ENCODE measurements at places on chromosomes 2 and 18.

DNA sequence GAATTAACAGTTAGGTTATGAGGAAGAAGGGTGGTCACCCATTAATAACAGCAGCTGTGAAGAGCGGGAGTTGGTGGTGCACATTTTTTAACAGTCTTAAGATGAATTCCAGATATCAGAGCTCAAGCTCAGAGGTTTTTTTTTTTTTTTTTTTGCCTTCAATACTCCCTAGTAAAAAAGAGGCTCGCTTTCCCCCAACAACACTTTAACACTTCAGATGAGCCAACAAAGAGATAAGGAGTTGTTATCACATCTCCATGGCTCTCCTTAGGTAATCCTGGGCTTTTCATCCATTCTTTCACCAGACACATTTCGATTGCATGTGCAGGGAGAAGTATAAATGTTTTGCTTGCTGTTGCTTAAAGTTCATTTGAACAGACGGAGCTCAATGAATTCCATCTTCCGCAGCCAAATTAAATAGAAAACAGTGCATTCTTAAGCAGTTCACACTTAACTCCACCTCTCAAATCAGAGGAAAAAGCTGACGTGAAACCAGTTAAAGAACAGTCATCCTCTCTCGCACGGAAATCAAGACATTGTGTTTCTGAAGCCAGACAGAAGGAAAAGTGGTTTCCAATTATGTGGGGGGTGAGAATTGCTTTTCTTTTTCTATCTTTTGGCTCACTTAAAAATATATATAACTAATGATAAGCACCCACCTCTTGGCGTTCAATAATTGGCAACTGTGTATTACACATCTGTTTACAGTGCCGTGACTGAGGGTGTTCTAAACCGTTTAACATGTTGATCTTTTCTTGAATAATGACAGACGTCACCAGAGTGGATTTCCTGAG, 118.2 kb downstream of the ZNF521 start:
- no peak for DNase-seq

GRCh38 chr18:46663539-46663938, 6.5 kb upstream of the LOXHD1 start:
- no peak for DNase-seq

DNA sequence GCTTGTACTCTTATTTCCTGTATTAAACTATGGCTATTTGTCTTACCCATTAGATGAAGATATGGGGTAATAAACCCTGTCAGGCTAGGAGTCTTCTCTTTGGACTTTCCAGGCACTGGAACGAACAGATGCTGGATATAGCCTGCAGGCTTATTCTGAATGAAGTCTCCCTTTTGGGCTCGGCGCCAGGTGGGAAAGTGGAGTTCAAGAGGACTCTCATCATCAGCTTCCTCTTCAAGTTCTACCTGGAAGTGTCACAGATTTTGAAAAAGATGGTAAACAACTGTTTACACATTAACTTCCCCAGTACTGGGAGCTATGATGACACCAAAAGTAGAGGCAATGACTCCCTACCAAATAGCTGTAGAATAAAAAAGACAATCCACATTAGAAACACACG, 27.9 kb downstream of the AOX1 start:
- DNase-seq, result no peak

- DNase-seq, result no peak
Measured at GRCh38 chr2:198053776-198054175, 249.4 kb downstream of the PLCL1 start.

DNA sequence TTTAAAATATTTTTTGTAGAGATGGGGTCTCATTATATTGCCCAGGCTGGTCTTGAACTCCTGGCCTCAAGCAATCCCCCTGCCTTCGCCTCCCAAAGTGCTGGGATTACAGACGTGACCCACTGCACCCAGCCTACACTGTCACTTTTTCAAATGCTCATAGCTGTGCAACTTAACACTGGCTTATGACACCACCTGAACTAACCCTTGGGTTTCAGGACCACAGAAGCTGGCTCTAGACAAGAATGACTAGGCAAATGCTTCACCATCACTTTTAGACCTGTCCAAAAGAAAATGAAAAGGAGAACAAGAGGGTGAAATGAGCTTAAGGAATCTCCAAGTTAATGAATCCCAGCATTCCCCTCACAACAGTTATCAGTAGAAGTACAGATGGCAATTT, 13.3 kb downstream of the ERCC3 start:
- no peak for DNase-seq

GRCh38 chr18:61554117-61554776, 221.0 kb downstream of the CDH20 start:
- DNase-seq, result peak; percentile 15

DNA sequence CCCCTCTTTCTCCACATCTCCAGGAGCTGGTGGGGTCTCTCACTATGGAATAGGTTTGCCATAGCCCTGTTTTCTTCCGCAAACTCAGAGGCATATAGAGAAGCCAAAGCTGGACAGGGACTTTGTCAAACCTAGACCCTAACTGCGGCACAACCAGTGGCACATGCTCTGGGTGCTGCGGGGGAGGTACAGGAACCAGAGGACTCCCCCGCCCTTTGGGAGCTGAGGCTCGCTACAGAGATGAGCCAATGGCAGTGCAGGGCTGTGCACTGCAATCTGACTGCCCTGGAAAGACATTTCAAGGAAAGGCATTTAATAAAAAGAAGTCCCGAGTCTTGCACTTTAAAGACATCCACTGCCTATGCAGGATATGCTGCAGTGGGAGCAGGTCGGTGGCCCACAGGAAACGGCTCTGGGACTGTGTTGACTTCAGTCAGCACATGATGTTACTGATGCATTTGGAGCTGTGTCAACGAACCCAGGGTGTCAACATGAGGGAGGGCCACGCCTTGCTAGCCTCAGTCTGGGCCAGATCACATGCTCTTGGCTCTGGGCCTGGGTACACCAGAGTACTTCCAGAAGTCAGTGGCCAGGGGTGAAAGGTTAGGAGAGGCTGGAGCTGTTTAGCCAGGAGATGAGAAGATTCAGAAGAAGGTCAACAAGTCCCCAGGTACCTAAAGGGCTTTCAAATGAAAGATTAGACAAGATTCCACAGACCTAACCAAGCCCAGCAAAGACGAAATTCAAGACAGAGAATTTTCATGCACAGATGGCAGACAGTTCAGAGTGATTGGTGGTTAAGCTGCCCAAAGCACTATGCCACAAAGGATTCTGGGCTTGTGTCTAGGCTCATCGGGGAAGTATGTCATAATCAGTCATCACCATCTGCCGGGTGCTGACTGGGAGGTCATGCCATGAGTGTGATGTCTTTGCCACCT, 8.2 kb downstream of the SLC35F6 start:
- DNase-seq, result no peak

GRCh38 chr2:79512442-79513401, at the start of gene CTNNA2:
CTNNA2 (plus strand) TSS chr2:79513051.
- DNase-seq, result no peak

DNA sequence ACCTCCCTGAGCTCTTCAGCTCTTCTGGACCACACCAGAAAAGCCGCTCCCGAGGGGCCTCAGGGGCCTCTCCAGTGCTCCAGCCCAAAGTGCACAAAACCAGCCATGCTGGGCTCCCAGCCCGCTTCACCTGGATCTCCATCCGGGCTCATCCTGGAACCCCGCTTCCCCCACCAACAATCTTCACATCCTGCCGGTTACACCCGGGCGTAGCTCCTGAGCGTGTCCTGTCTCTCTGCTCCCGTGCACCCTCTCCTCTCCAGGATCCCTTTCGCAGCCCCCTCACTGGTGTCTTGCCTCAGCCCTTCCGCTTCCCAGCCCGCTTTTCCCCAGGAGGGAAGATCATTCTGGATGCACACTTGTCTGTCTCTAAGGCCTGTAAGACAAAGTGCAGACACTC, 123.7 kb upstream of the GLI2 start:
- no peak for DNase-seq

DNA sequence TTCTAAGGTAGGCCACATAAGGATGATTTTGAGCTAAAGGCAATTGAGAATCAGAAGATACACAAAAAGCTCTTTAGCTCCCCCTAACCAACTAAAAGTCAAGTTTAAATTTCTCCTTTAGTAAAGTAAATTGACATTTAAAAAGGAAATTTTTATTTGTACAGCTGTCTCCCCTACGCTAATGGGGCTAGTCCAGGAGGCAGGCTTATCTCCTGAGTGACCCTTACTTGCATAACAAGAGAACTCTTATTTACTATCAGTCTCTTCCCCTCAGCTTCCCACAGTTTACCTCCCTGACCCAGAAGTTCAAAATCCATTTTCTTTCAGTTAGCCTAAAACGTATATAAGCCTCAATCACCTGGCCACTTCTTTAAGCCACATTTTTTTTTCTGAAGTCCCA, 1002.8 kb upstream of the NRXN1 start:
- DNase-seq, result no peak

DNA sequence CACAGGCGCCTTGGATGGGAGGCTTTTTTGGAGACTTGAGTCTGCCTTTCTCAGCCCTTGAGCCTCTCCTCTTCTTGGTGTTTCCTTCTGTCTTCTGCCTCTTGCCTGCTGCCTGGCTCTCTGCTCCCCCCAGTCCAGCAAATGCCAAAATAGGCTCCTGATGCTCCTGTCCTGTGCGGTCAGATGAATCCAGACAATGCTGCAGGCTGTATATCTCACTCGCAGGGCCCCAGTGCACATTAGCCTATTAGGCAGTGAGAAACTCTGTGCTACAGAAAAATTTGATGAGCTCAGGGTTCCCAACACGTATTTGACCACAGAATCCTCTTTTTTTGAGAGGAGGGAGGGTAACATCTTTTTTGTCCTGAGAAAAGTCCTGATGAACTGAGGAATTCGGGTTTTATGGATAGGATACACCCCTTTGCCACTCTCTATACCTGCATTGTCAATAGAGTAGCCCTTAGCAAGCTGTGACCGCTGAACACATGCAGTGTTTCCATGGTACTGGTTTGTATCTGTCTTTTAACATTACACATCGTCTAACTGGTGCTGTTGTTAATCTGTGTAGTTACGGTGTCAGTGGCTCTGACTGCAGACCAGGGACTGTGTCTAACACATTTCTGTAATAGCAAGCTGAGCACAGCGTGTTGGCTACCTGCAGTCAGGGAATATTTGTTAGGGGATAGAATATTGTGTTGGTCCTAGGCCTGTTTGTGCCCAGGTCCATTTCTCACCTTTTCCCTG, 50.8 kb downstream of the FAM228A start:
- no peak for DNase-seq

DNA sequence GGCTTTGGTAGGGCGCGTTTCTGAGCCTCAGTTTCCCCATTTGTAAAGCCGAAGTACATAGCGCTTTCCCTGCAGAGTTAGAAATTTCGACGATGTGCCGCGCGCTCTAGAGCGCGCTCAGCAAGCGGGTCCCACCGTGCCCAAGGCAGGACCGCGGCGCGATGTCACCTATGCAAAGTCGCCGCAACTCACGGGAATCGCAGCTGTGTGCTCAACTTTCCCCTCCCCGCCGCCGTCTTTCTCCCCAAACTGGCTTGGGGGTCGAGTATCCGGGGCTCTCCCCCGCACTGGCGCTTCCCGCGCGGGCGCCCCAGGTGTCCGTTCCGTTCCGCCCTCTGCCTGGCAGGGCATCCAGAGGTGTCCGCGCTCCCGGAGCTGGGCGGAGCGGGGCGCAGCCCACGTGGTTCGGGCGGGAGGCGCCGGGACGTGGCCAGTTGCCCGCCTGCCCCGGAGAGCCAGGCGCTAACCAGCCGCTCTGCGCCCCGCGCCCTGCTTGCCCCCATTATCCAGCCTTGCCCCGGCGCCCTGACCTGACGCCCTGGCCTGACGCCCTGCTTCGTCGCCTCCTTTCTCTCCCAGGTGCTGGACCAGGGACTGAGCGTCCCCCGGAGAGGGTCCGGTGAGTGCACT, at the start of gene MLPH:
MLPH (plus strand) TSS at position 433 of the 630 bp plus-strand sequence. CDS start 6,176 bp downstream, outside the sequence.
- no peak for DNase-seq

GRCh38 chr18:25795213-25795612, 295.2 kb downstream of the SS18 start:
- no peak for DNase-seq

GRCh38 chr2:178043266-178043665, 29.3 kb downstream of the PDE11A start:
- no peak for DNase-seq

- DNase-seq, result no peak
Measured at GRCh38 chr18:39647627-39648534, 2082.3 kb upstream of the CELF4 start.

DNA sequence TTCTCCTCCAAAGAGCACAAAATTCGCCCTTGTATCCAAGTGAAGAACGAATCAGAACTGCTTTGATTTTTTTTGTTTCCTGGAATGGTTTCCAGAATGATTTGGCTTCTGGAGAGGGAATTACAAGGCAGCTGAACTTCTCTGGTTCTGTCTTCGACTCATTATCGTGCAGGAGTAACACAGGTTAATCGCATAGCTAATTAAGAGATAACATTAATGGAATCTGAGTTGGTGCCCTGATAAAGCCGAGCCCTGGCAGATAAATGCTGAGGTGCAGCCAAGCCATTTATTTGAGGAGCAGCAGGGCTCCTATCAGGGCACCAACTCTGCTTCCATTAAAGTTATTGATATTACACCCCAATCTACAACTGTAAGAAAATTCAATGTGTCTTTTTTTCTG, 433.7 kb downstream of the ZNF521 start:
- no peak for DNase-seq

- DNase-seq, result no peak
Measured at GRCh38 chr2:208015475-208015874, 9.9 kb downstream of the PLEKHM3 start.

- no peak for DNase-seq
Measured at GRCh38 chr2:25692143-25692542, 18.8 kb upstream of the DTNB start.

- no peak for DNase-seq
Measured at GRCh38 chr2:145190031-145190703, 670.2 kb upstream of the ZEB2 start.

- DNase-seq, result no peak
Measured at GRCh38 chr2:233049194-233049761, 10.9 kb upstream of the INPP5D start.

GRCh38 chr2:150619607-150620330, 132.3 kb upstream of the RND3 start:
- DNase-seq, result no peak

- no peak for DNase-seq
Measured at GRCh38 chr2:114926303-114926702, 483.9 kb downstream of the DPP10 start.

DNA sequence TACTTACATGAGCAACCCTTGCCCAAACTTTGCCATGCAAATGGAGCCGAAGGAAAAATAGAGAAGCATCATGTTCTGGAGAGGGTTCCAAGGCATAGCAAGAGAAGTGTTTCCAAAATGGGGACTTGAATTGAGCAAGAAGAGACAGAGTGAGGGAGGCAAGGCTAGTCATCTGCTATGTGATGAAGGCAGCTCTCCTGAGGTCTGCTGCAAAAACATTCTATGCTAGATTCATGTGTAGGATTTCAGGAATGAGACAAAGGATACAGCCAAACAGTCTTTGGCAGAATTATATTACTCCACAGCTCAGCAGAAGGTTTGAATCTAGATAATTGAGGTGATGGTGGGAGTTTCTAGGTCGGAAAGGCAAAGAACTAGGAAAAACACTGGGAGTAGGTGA, 24.1 kb upstream of the MRPL19 start:
- no peak for DNase-seq

DNA sequence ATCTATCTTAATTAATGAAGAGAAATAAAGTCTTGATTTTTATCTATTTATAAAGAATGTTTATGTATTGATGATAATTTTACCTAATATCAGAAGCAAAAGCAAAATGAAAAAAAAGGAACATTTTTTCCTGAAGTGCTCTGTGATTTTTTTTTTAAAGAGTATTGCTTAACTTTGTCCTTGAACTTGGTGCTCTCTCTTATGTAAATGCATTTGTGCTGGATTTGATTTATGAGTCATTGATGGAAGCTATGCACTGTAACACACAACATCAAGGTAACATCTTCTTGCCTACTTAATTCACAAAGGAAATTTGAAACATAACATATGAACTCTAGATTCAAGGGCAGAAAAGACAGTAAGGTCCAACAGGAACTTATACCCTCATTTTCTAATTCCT, 312.9 kb upstream of the CDH19 start:
- no peak for DNase-seq
